ENCODE measurements at places on chromosomes 13 and 19.

- DNase-seq: no peak
Measured at GRCh38 chr19:33819506-33819879, 22.8 kb downstream of the KCTD15 start.

DNA sequence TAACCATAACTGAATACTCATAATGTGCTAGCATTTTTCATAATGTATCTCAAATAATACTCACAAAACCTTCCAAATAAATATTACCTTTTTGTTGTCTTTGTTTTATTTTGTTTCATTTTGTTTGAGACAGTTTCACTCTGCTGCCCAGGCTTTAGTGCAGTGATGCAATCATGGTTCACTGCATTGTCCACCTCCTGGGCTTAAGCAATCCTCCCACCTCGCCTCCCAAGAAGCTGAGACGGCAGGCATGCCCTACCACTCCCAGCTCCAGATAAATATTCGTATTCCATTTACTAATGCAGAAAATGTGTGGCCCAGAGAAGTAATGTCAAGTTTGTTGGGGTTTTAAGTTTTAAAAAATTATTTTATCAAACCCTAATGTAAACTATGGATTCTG, 739.1 kb downstream of the GPC5 start:
- DNase-seq: no peak

GRCh38 chr13:48731957-48732569, 78.3 kb downstream of the CYSLTR2 start:
- peak; percentile 65 for DNase-seq

DNA sequence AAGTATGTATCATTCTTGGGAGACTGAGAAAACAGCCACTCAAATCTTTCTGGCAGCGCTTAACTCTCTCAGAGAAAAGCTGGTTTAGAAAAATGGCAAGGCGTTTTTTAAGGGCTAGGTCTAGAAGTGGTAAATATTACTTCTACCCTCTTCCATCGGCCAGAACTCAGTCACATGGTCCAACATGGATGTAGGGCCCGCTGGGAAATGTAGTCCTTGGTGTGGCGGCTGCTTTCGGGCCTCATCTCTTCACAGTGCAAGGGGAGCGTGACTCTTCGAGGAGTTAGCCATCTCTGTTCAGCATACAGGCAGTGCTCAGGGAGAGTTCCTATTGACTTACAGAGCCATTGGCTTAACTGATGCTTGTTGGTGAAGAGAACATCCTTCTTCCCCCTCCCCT, 6.3 kb downstream of the VSTM2B start:
- DNase-seq: no peak

GRCh38 chr19:43872547-43873336, 45.6 kb downstream of the ZNF283 start:
- DNase-seq: no peak

DNA sequence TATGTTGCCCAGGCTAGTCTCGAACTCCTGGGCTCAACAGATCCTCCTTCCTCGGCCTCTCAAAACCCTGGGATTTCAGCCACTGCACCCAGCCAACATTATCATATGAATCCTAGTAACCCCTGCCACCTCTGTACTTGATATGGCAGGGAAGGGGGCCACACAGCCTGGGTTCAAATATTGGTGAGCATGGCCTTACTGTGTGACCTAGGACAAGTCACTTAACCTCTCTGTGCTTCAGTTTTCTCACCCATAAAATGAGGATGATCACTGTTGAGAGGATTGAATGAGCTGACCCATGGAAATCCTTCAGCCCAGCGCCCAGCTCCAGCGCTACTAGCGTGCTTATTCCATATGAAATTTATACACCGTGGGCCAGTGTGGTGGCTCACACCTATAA, 3.6 kb upstream of the COMP start:
- no peak for DNase-seq

DNA sequence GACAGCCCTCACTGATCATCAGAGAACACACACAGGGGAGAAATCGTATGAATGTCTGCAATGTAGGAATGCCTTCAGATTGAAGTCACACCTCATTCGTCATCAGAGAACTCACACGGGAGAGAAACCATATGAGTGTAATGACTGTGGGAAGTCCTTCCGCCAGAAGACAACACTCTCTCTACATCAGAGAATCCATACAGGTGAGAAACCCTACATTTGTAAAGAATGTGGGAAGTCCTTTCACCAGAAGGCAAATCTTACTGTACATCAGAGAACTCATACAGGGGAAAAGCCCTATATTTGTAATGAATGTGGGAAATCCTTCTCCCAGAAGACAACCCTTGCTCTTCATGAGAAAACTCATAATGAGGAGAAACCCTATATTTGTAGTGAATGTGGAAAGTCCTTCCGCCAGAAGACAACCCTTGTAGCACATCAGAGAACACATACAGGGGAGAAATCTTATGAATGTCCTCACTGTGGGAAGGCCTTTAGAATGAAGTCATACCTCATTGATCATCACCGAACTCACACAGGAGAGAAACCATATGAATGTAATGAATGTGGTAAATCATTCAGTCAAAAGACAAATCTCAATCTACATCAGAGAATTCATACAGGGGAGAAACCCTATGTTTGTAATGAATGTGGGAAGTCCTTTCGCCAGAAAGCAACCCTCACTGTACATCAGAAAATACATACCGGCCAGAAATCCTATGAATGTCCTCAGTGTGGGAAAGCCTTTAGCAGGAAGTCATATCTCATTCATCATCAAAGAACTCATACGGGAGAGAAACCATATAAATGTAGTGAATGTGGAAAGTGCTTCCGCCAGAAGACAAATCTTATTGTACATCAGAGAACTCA, 32.5 kb downstream of the ZNF567 start:
- DNase-seq: no peak

- DNase-seq: no peak
Measured at GRCh38 chr19:49615861-49616260, 24.1 kb downstream of the RRAS start.

DNA sequence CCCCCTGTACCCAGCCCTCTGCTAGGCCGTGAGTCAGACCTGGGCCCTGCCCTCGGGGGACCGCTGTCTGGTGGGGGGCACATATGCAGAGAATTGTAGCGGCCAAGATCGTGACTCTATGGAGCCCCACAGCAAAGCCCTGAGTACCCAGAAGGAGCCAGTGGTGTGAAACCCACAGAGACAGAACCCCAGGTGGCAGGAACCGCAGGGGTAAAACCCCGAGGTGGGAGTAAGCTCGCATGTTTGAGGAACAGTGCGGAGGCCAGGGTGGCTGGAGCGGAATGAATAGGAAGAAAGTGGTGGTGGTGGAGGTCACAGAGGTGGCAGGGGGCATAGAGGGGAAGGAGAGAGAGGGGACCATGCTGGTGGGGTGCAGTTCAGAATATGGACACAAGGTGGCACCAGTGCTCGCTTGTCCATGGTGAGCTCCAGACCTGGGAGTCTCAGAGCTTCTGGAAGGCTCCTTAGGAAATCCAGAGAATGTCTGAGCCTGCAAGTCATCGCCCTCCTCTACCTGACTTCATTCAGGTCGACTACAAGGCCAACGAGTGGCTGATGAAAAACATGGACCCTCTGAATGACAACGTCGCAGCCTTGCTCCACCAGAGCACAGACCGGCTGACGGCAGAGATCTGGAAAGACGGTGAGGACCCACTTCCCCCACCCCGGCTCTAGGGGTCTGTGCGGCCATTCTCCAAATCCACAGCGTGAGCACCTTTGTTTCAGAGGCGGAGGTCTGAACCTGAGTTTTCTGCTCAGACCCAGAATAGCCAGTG, 48.9 kb downstream of the MYH14 start:
- peak; percentile 13 for DNase-seq

DNA sequence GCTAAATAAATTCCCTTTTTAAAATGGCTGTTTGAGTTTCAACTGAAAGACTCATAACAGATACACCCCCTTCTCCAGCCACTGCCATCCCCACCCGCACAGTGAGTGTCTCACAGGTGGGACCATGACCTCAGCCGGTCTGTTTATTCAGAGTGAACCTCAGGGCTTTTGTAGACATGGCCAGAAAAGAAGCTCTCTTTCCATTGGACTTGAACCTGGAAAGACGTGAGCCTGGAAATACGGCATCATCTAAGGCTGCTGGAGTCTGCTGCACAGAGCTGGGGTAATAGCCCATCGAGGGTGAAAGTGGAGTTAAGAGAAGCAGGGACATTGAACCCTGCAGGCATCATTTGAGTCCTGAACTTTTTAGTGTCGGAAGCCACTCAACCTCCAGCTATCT, 15.2 kb upstream of the KPNA3 start:
- no peak for DNase-seq

Data from CD4-positive, alpha-beta T cell treated with Interleukin-2 at 100 ng/mL for 4 hours (primary cell).